Fibroblast of lung (primary cell): ENCODE measurements at places on chromosomes 7 and 10.
A peak's percentile ranks its signal among the peaks of the same experiment; 100 is the strongest.

GRCh38 chr10:90988802-90989201 is 67.9 kb upstream of the ANKRD1 start:
- DNase-seq = no peak

DNA sequence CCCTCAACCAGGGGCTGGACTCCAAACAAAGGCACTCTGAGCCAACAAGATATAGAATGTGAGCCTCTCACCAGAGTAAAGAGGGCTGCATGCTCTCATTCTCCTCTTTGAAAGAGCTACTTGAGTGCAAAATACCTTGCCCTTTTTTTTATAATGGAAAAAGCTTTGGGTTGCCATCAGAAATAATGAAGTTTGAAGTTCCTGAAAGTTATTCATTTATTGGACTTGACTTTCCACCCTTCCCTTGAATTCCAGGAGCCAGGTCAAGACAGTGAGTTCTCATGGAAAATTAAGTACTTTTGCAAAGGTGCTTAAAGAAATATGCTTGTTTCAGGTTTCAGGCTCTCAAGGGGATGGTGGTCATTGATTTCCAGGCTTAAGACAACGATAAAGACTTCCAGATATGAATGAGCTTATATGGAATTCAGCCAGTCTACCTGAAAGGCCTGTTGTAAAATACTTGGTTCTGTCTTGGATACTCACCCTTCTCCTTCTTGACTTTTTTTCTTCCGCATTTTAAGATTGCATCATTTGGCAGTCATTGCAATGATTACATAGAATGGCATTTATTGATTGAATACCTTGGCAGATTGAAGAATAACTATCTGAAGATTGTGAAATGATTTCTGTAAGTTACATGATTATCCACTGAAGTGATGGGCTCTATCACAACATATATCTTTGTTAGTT is 696.4 kb downstream of the INHBA start:
- peak; percentile 70 for DNase-seq

- DNase-seq = no peak
Measured at GRCh38 chr7:121447243-121447910, 51.3 kb upstream of the FAM3C start.

DNA sequence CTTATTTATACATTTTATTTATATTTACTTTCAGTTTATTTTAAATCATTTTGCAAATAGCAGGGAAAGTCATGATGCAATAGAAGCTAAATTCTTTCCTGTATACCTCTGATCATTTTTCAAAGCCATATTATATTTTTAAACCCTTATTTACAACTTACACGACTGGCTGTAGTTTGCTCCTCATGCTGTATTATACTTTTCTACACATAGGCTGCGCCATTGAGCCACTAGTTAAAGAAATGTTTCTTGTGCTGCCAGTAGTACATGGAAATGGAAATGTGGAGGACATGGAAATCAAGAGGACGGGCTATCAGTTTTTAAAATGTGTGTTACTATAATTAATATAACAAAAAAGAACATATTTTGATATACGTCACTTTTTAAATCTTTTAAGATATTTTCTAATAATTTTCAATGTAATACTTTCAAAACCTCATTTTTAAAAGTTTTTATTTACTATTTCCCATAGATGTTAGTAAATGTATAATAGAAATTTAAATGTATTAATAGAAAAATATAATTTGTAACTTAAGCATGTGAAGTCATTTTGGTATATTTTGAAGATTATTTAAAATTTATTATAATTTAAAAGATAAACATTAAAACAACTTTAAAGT is 118.5 kb downstream of the VTI1A start:
- peak; percentile 83 for DNase-seq

DNA sequence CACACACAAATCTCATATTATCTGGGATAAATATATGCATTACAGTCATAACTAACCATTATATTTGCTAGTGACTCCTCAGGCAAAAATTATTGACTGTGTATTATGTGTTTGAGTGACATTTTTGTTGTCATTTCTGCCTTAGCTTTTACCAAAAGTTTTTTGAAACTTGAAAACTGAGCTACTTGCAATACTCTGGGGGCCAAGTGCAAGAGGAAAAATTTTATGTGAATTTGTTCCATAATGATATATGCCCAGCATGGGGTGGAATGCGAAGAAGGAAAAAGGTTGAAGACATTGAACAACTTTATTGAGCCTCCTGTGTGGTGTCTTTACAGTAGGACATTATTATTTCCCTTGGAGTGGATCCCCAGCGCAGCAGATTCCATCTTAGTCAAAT is 176.8 kb upstream of the FERD3L start:
- DNase-seq = no peak

GRCh38 chr7:127903892-127904669 is 127.2 kb downstream of the LRRC4 start:
- no peak for DNase-seq

DNA sequence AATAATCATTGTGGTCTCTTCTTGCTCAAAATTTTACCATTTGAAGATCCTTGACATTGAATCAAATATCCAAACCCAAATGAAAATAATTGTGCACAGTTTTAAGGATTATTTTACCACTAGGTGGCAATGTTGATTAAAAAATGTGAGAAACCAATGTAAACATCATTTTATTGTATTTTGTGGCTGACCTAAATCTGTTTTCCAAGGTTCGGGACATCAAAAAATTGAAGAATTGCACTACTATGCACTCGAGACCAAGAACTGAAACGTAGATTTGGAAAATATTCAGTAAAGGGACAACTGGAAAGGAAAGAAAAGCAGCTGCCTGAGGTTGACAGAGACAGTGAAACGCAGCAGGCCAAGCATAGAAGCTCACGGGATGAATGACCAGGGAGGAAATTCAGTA is 259.3 kb downstream of the SNX13 start:
- no peak for DNase-seq

DNA sequence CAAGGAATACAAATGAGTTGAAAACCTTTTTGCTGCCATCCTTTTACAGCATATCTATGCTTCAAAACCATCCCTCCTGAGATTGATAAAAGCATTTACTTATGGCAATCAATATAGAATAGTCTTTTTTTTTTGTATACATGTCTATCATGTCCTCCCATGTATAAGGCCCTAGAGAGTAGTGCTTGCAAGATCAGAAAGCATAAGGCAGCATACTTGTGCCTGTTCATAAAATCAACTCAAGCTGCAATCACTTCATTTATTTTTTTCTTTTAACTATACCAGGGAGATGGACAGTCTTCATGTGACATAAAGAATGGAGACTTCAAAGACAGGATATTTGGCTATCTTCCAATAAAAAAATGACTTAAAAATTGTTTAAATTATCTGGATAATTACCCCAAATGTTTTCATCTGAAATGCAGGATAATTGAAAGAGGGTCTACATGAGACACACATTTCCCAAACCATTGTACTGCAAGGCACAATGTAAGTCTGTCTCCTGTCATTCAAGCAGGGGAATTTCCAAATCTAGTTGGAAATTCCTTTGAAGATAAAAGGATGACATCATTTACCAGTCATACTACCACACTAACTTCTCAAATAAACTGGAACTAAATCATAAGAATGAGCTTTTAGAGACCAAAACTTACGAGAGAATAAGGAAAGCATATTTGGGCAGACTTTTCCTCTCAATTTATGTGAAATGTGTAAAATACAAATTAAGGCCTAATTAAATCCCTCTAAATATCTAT is 22.5 kb downstream of the LRRN3 start:
- peak; percentile 85 for DNase-seq

DNA sequence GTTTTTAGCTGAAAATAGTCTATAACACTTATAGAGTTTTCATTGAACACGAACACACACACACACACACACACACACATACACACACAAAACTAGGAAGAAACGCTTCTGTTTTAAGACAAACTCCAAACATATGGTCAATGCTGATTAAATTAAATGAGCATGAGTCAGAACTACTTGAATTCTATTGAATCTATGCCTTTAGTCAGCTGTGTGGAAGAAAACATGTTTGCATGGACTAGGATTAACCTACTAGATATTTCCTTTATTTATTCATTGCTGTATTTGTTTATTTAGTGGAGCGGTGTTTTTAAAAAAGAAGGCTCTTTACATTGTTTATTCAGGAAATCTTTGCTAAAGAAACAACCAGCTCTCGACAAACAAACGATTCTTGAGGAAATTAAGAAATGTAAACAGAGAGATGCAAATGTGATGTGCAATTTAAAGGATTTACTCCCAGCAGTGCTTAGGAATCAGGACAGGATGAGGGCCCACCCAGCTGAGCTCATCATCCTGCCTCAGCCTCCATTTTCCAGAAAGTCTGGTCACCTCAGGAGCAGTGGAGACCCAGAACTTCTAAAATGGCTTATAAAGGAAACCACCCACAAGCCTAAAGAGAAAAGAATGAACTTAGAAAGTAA is 83.2 kb downstream of the PDE1C start:
- peak; percentile 48 for DNase-seq

DNA sequence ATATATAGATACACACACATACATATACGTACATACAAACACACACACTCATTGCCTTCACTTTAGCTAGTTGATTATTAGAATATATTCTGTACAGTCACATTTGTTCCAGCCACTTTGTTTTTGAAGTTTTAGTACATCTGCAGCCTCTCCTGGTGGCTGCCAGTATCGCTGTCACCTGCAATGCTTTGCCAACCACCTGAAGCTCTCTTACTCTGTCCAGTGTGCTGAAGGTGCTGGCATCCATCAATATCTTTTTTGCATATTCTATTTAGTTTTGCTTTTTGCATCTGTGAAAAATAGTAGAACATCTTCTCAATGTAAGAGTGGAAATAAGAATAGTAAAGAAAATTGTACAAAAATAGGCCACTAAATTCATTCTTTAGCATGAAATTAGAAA is 388.6 kb downstream of the EXOC4 start:
- DNase-seq = no peak

DNA sequence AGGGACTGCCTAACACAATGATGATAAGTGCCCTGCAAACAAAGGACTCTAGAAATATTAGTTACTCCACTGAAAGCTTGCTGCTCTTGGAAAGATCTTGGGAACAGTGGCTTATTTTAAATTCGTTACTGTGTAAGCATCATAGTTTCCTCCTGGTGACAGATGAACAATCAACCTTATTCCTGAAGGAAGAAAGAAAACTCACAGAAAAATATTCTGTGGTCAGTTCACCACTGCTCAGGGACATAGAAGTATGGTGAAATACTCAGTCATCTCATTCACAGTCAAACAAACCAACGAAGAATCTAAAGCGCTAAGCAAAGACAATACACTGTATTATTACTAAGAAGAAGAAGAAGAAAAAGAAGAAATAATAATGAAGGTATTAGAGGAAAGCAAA is 27.8 kb downstream of the MKX start:
- DNase-seq = no peak

- no peak for DNase-seq
Measured at GRCh38 chr7:151076863-151077704, 3.5 kb downstream of the FASTK start.

DNA sequence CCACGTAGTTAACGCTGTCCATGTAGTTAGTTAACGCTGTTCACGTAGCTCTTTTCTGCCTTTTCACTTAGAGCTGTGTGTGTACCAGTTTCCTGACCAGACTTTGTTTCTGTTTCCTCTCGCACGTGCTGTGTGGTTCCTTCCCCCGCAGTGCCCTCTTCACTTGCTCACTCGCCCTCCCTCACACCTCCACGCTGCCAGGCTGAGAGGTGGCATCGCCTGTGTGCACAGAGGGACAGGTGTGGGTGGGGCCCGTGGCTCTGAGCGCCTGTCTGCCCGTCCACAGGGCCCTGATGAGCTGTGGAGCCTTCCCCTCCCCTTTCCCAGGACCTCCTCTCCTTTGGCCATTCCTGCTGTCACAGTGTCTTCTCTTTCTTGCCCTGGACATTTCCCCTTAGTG is 30.6 kb downstream of the WDR37 start:
- no peak for DNase-seq

GRCh38 chr10:73653701-73654100 is 2.1 kb downstream of the SYNPO2L start:
- DNase-seq = no peak

- DNase-seq = peak; percentile 88
Measured at GRCh38 chr7:79452032-79452494, 1.4 kb downstream of the MAGI2 start.

GRCh38 chr10:70673043-70673928 is 980 bp downstream of the ADAMTS14 start:
- peak; percentile 79 for DNase-seq

DNA sequence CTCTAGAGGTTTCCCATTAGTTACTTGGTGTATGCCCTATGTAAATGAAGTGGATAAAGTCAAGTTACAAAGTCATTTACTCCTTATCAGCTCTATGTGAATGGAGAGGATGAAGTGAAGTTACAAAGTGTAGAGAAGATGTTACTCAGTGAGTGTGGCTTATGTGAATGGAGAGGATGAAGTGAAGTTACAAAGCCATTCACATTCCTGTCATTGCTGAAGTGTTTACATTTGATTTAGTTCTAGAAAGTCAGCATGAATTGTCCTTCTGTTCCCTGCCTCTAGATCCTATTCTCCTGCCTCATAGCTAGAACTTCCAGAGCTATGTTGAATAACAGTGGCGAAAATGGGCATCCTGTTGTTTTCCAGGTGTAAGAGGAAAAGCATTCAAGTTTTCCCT is 880.1 kb downstream of the DNAJB9 start:
- DNase-seq = no peak

DNA sequence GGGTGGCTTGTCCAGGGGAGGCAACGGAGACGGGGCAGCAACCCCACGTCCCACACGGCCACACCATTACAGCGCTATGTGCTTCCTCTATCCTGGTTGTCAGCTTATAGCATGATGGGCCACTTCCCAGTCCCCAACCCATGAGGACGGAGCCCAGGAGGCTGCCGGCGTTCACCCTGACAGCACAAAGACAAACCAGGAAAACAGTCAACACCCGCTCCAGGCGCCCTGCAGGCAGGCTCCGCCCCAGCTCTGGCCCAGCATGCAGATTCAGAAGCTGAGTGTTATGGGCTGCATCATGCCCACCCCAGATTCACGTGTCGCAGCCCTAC is 14.8 kb downstream of the WDR86 start:
- no peak for DNase-seq

DNA sequence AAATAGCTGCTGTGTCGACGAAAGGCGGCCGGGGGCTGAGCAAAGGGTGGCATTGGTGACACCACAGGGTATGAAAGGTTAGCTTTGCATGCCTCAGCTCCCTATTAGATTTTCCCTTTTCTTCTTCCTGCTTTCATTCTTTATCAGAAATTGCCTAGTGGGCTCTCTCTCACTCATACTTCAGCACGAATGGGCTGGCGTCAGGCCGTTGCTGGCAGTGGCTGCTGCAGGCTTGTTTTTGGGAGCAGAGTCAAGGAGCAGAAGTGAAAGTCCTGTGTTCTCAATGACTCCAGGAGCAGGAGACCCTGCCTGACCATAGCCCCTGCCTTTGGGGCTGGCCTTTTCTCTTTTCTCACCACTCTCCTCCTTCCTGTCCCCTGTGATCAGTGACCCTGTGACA is 318.0 kb downstream of the PLXNA4 start:
- no peak for DNase-seq

DNA sequence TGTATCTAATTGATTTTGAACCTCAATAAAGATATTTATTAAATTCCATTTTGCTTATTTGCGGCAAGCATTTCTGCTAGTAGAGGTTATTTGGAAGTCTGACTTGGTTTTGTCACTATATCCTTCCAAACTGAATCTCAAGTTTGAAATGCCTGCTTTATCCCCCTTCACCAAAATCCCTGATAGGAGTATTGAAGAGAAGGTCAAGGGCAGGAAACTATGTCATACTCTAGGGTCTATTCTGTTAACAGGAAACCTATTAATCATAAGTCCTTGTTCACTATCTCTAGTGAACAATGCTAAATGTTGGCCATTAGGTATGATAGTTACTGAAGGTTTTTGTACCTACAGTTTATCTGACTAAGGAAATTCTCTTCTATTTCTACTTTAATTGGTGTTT is 11.5 kb downstream of the GNAT3 start:
- DNase-seq = no peak
